ENCODE measurements at places on chromosomes 7 and 10. TPM values are rescaled to one million over a fixed set of nuclear protein-coding genes. Genes with fewer than 3 reads are reported as not detected.

Gene CALD1
- 1,102 TPM for total RNA-seq

DNA sequence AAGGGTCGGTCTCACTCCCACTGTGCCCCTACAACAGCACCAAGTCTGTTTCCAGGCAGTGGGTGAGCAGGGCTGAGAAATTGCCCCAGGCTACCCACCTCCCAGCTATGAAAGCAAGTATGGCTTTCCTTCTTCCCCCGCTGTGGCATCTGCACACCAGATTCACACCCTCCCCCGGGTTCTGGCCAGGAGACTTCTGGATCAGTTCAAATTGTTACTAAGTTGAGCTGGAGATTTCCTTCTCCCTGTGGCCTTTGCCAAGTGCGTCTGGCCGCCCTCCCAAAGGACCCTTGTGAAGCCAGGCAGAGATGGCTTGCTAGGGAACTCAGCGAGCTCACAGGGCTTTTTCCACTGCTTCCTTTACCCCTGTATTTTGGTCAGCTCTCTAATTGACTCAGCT is 555.4 kb downstream of the SH2D4B start:
- DNase-seq = no peak

DNA sequence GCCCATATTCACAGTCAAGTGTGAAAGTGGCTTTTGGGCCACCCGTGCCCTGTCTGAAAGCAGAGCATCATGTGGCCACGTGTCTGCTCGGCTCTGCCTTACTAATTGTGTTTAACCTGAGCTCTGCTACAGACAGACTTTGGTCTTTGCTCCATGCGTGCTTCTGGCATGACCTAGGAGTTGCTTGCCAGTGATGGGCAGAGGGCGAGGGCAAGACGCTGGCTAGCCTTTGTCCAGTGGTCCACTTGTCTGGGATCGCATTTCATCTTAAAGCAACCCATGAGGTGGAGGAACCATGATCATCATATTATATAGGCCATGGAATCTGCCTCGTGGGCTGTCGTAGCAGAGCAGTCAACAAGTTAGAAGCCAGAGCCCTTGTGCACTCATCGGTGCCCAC is 123.3 kb upstream of the INSYN2A start:
- no peak for DNase-seq

DNA sequence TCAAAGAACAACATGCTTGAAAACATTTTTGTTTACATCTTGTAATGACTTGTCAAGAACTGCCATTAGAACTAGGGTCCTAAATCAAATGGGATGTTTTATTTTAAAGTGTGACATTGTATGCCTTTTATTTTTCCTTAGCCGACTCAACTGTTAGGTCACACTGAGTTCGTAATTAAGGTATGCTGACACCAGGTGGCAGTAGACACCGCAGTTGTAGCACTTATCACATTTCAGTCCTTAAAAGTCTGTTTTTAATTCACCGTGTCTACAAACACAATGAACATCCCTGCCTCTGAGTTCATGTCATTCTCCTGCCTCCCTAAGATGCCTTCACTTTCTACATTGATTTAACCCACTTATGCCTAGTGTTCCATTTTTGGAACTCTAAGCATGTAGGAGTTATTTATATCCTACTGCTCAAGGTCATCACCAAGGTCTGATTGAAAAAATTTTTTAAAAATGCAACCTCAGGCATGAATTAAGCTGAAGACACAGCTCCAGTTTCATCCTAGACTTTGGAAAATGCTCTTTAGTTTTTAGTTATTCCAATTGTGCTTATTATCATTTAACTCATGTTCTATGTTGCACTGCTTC is 186.1 kb downstream of the BMPER start:
- no peak for DNase-seq

Gene DNA2
- total RNA-seq = 5.9 TPM

DNA sequence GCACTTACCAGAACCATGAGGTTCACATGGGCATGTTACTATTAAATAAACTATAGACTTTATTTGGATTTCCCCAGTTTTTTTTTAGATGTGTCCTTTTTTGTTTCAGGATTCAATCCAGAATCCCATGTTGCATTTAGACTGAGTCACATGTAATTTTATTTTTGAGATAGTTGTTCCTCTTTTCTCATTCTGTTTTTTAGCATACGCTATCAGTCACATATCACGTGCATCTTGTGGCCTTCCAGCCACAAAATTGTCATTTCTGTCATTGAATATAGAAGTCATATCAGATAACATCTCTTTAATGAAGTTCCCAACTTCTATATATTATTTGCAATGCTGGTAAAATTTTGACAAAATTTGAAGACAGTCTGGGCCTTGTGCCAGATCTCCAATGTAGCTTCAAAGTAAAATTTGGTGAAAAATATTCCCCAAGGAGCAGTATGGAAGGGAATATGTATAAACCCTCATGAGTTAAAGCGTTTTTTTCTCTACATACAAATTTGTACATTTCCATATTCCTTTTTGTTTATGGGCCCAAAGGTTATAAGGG is 132.3 kb upstream of the MKI67 start:
- DNase-seq = no peak

Gene TMEM176A
- total RNA-seq = 30.7 TPM

Gene SFTPA2
- 1.6 TPM for total RNA-seq

Gene OR2A42
- total RNA-seq = 1.3 TPM
